ENCODE measurements at places on chromosomes 4 and X.

DNA sequence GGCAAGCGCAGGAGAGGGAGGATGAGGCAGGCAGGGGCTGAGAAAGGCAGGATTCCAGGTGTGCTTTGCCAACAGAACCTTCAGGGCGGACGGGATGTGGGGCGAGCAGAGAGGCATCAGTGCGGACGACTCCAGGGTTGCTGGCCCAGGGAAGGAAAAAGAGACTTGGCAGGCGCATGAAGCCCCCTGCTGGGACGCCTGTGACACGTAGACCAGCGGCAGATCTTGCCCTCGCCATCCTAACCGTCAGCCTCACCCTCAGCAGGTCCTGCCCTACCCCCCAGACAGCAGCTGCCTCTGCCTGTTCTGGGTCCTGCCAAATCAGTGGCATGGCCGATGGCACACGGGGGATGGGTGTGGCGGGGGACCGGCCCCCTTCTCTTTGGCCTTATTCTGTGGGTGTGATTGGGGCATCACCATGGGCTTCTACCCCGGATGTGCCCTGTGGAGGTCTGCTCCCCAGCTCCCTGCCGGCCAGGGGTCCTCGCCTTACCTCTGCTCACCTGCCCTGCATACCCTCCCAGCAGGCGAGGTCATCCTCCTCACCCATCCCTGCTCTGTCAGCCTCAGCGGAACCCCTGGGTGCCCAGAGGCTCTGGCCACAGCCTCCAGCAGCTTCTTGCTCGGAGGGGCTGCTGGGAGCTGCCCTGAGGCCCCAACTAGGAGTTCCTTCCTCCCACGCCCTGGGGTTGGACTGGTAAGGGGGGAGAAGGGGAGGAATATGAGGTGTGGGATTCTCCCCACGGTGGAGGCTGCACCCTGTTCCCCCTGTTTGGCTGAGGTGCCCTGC, 2.9 kb upstream of the SH3BP2 start:
- no peak for DNase-seq

- no peak for DNase-seq
Measured at GRCh38 chr4:46484881-46485280, 95.0 kb upstream of the GABRA2 start.

- no peak for DNase-seq
Measured at GRCh38 chr4:146098978-146099377, 76.5 kb upstream of the LSM6 start.

- DNase-seq = no peak
Measured at GRCh38 chr4:179626687-179627086, 2184.4 kb upstream of the AGA start.

DNA sequence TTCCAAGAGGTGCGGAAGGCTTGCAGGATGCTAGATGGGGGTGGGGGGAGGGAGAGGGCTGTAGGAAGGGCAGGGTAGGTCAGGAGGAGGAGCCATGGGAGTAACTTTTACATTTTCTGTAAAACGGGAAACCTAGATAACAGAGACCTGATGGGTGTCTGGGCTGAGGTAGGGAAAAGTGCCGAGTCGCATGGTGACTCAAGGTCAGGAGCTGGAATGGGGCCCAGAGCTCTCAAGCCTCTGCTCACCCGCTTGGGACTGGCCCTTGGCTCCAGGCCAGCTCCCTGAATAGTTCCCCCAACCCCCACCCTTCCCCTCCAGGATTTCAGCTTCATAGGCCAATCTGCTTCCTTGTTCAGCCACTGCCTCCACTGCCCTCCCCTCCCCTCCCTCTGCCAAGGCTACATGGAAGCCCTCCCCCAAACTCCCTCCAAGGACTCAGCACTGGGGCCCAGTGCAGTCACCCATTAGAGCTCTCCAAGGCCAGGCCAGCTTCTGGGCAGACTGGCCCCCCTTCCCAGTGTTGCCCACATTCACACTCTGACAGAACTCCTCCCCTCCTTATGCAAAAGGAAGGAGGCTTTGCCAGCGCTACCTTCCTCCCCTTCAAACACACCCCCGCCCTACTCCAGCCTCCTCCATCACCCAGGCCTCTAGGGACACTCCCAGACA, 43.6 kb downstream of the TSC22D3 start:
- no peak for DNase-seq

DNA sequence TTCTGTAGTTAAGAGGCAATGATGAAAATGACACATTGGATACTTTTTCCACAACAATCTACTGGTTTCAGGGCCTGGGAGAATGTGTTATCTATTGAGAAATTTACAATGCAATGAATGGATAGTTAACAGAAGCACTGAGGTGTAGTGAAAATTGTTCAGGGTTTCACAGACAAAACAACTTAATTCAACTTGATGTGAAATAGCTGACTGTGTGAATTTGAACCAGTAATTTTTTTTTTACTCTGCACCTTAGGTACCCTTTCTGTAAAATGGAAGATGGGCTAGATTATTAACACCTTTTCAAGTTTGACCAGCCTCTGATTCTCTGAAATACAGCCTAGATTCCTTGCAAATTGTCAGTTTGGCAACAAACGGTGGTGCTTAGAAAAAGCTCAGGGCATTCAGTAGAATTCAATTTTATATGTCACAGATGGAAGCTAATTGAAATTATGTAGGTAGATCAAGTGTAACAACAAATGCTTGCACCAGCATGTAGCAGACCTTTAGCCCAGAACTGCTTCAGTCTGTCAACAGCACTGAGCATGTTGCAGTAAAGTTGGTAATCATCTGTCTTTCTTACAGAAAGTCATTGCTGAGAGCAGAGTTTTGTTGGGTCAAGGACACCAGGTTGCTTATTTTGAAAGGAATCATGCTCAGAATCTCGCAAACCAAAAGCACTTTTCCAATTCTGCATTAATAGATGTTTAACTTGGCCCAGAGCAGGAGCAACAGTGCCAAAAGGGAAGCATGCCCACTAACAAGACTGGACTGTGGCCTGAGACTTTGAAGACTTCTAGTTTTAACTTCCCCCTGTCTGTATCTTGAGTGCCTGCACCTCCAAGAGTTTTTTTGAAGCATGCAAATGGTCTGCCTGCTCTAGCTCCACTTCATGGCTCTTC, 526.6 kb downstream of the PACRGL start:
- DNase-seq = no peak

- no peak for DNase-seq
Measured at GRCh38 chr4:86358257-86358656, 1.6 kb downstream of the MAPK10 start.

DNA sequence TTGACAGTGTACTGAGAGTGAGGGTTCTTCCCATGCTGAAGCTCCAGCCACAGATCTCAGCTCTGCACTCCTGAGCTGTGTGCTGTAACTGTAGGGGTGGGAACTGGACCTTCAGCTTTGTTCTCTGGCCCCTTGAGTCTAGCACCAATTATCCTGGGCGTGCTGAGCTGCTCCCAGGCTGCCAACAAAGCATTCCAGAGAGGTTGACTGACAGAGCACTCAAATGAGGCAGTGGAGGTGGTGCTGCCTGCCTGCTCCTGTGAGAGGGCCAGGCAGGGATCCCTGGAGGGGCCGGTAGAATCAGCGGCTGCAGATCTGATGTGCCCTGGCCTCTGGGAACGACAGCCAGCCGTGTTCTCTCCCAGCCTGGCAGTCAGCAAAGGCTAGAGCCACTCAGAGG, 375.7 kb upstream of the AADAT start:
- DNase-seq = no peak

GRCh38 chr4:18435781-18436180, 414.2 kb upstream of the LCORL start:
- no peak for DNase-seq

- DNase-seq = peak; percentile 59
Measured at GRCh38 chrX:100685284-100685996, 41.4 kb downstream of the SRPX2 start.

GRCh38 chrX:23884427-23885024, 23.2 kb downstream of the APOO start:
- DNase-seq = no peak

DNA sequence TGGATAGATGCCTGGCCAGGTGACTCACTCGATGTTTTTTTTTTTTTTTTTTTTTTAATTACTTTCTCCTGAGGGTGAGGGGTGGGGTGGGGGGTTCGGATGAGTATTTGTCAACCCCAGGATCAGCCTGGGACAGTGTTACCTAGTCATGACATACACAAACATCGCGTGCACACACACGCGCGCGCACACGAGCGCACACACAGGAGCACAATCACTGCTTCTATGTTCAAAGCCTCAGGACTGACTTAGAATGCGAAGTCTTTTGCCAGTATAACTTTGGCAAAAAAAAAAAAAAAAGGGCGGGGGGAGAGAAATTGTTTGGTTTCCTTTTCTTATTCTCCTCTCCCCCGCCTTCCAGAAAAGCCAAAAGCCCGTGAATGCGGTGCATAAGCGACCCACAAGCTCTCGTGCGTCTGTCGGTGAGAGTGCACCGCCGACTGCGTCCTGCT, 115.0 kb upstream of the TEX13C start:
- DNase-seq = no peak

GRCh38 chr4:82905205-82905604, 4.7 kb downstream of the THAP9 start:
- peak; percentile 62 for DNase-seq

DNA sequence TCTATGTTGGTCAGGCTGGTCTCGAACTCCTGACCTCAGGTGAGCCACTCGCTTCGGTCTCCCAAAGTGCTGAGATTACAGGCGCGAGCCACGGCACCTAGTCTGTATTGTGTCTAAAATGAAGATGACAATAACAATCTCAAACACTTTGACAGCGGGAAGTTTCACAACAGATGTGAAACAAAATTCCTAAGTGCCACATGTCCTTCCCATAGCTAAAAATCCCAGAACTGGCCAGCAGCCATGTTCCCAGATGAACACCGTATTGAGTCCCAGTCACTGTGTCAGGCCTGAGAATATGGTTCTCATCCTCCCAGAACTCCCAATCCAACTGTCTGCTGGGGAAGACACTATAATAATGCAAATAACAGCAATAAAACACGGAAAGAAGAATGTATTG, 16.4 kb upstream of the KLHL8 start:
- no peak for DNase-seq

GRCh38 chr4:2570551-2571222, 34.2 kb downstream of the FAM193A start:
- DNase-seq = peak; percentile 38

DNA sequence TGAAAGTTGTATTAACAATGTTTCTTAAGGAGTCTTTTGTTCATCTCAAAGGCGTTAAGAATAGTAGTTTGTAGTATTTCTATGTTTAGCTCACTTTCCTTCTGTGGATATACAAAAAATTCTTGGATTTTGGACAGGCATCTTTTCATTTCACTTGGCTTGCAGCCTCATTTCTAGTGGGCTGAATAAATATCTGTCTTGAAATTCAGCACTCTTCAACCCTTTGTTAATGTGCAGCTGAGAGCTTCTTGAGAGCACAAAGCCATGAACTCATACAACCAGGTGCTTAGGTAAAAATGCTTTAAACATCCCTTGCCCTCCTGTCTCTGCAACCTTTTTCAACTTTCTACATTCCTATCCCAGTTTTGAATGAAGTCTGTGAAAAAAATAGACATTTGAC, 1003.2 kb downstream of the C4orf33 start:
- no peak for DNase-seq

- no peak for DNase-seq
Measured at GRCh38 chrX:13759152-13759718, 24.7 kb downstream of the OFD1 start.

All from CD4-positive, alpha-beta T cell treated with Interleukin-15 for 4 hours (primary cell).